ENCODE measurements at places on chromosomes 4 and X.
A peak's percentile ranks its signal among the peaks of the same experiment; 100 is the strongest.

- DNase-seq: no peak
These were observed 53.5 kb downstream of the PAGE2 start for GRCh38 chrX:55142206-55142918.

GRCh38 chrX:40260146-40260747 is 162.5 kb upstream of the BCOR start:
- peak; percentile 41 for DNase-seq

GRCh38 chr4:107863850-107864371 is 39.2 kb downstream of the SGMS2 start:
- peak; percentile 26 for DNase-seq

GRCh38 chr4:88297725-88298454 is 13.5 kb upstream of the PPM1K start:
- peak; percentile 83 for DNase-seq

DNA sequence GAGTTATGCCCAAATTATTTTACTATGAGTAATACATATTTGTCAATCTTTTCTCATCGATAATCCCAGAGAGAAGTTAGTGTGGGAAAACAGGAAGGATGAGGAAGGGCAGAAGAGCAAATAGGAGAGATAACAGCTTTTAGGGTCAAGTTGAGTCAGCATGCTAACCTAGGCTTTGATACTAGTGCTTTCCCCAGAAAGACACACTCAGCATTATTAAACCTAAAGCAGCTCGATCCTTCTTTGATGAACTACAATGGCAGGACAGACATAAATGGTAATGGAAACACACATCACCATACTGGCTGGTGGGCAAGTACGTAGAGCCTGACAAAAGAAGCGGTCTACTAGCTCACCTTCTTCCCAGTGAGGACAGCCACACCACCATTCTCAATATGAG is 20.5 kb downstream of the AIFM1 start:
- no peak for DNase-seq

- DNase-seq: no peak
These were observed 5.9 kb downstream of the COL25A1 start for GRCh38 chr4:109296527-109296926.

Data from hematopoietic multipotent progenitor cell treated with erythropoietin and hydrocortisone succinate and interleukin-3 and kit ligand, for 8 days (in vitro differentiated cells).